Stimulated activated CD8-positive, alpha-beta memory T cell treated with anti-CD3 and anti-CD28 coated beads, Interleukin-4, amount 100 ng/mL, for 4 hours (primary cell): ENCODE measurements at places on chromosomes 3 and 15.
A peak's percentile ranks its signal among the peaks of the same experiment; 100 is the strongest.

DNA sequence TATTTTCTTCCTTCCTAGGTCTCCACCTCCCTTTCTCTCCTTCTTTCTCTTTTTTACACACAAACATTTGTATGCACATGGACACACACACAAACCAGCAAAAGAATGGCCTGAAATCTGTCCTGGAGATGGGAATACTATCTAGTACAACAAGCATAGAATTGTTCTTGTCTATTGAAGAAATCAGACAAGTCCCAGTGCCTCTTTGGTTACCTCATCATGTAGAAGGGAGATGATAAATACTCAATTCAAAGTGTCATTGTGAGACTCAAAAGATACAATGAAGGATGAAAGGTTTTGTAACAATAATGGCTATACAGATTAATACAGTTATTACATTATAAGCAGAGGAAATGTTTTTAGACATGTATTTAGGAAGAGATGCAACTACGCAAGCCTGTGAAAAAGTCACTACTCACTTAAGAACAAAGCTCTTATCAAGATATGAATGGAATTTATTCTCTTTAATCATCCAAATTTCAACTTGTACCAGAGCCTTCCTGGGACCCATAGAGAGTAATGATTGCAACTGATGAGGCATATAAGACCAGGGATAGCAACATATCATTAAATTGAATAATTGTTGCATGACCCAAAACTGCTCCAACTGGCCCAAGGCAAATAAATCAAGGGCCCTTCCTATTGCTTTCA, 43.2 kb downstream of the P3H2 start:
- DNase-seq: no peak

GRCh38 chr3:116759316-116759715, 49.7 kb downstream of the TUSC7 start:
- no peak for DNase-seq

- DNase-seq: no peak
Measured at GRCh38 chr3:187290503-187290902, 1.0 kb downstream of the MASP1 start.

DNA sequence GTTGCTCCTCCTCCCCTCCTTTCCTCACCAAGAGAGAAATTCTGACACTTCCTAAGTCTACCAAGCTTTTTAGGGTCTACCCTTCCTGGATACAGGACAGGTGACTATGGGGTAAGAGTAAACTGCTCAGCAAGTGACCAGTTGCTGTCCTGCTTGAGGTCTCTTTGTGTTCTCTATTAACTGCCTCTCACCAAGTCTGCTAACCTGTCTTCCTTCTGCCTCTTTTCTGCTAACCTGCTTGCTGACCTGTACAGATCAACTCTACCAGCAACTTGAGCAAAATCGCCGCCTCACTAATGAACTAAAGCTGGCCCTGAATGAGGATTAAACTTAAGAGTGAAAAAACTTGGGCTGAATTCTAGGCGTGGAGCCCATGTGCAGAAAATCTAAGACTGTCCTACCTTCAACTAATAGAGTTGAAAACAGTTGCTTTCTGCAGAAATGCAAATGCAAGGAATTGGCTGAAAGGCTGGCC, 27.1 kb downstream of the TPM1 start:
- no peak for DNase-seq

DNA sequence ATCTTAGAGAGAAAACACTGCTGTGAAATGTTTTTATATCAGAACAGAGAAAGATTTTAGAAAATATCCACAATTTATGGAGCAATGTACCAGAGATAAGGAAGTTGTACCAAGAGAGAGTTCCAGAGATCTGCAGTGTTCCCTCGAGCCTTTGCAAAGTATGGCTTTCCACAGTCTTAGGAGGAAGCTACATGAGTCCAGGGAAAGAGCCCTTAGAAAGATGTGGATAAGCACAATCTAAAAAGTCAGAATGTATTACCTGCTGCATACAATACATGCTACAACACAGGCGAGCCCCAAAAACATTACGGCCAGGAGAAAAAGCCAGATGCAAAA, 56.4 kb downstream of the ZNF860 start:
- no peak for DNase-seq

GRCh38 chr15:31585240-31585639, 258.6 kb downstream of the KLF13 start:
- DNase-seq: no peak

DNA sequence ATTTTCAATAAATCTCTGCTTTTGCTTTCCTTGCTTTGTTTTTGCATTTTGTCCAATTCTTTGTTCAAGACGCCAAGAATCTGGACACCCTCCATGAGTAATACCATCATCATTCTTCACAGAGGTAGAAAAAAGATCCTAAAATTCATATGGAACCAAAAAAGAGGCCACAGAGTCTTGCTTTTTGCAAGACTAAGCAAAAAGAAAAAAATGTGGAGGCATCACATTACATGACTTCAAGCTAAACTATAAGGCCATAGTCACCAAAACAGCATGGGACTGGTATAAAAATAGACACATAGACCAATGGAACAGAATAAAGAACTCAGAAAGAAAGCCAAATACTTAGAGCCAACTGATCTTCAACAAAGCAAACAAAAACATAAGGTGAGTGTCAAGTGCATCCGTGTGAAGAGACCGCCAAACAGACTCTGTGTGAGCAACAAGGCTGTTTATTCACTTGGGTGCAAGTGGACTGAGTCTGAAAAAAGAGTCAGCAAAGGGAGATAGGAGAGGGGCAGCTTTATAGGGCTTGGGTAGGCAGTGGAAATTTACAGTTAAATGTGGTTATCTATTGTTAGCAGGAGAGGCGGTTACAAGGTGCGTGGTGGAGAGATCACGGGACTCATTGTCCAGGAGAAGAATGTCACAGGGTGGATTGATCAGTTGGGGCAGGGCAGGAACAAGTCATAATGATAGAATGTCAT, 10.9 kb downstream of the STRIT1 start:
- no peak for DNase-seq

DNA sequence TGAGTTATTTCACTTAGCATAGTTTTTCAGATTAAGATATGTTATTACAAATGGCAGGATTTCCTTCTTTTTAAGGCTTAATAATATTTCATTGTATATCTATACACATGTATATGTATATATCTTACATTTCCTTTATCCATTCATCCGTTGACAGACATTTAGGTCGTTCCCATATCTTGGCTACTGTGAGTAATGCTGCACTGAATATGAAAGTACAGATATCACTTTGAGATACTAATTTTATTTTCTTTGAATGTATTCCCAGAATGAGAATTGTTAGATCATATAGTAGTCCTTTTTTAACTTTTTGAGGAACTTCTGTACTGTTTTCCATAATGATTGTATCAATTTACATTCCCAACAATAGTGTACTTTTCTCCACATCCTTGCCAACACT, 270.4 kb downstream of the NAALADL2 start:
- no peak for DNase-seq

DNA sequence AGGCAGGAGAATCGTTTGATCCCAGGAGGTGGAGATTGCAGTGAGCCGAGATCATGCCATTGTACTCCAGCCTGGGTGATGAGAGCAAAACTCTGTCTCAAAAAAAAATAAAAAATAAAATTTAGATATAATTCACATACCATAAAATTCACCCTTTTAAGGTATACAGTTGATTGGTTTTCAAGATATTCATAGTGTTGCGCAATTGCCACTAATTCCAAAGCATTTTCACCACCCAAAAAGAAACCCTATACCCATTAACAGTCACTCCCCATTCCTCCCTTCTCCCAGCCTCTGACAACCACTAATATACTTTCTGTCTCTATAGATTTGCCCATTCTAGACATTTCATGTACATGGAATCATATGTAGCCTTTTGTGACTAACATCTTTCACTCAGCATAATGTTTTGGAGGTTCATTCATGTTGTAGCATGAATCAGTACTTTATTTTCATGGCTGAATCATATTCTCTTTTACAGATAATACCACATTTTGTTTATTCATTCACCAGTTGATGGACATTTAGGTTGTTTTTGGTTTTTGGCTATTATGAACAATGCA, 116.7 kb downstream of the RASA2 start:
- DNase-seq: no peak

DNA sequence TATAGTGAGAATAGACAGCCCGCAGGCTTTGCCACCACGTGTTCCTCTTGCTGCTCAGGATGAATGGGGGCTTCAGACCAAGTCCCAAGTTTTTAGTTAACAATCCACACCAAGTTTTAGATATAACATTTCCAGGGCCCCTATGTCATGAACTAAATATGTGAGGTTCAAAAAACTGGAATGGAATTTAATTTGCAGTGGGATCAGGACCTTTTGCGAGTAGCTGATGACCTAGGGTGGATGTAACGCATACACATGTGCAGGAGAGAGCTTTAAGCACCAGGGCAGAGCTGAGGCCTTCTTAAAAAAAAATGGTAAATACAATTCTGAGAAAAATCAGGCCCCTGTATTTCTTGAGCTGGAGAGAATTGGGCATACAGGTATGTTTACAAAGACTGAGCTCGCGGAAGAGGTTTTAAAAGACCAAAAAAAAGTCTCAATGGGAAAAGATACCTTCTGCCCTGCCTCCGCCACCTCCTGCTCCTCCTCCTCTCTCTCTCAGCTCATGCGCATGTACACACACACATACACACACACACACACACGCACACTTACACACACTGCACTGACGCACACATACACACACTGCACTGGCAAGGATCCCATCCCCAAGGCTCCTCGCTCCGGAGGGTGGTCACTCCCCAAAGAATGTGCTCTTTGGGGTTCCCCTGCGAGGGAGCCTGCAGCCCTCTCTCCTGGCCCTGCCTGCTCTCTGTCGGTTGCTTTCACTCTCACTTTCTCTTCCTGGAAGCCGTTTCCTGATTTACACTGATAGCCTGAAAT, 48.2 kb upstream of the IGF1R start:
- DNase-seq: peak; percentile 7

DNA sequence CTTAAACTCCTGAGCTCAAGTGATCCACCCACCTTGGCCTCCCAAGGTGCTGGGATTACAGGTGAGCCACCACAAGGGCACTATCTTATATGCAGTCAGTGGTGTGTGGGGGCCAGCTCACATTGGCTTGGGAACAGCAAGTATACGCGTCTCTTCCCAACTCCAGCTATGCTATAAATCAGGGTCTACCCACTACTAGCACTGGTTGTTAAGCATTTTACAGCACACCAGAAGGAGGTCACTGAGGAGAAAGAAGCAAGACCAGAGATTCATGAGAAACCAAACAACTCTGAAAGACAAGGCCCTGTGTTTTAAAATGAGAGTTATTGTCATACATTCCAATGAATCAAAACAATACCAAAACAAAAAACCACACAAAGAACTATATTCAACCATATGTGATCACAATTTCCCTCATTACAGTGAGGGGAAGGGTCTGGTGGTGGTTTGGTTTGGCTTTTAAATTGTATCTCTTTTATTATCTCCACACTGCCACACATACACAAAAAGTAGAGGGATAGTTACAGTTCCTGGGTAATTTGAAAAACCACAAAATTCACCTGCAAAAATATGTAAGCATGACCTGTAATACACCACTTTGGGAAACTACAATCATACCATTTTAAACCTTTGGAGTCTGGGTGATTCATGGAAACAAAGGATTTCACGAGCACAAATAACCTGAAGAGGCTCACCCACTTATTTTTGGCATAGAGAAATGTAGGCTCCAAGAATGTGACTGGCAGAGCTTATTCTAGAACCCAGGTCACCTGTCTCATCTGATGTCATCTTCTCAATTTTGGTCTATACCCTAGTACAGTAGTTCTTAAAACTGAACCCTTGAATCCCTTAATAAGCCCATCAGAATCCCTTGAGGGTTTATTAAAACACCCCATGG, 5.2 kb downstream of the MAGI1 start:
- no peak for DNase-seq

GRCh38 chr3:21665444-21666100, 85.4 kb downstream of the ZNF385D start:
- DNase-seq: no peak

DNA sequence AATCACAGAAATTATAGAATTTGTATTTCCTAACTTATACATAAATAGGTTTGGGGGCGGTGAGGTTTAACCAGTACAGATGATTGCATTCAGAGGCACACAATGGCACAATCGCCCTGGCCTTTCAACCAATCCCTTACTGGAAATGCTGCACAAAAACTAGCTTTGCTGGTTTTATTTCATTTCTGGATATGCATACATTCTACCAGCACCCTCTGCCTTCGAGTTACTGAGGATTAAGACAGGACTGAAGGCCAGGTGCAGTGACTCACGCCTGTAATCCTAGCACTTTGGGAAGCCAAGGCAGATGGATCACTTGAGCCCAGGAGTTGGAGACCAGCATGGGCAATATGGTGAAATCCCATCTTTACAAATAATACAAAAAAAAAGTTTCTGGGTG, 336.1 kb downstream of the ARRDC4 start:
- DNase-seq: no peak

DNA sequence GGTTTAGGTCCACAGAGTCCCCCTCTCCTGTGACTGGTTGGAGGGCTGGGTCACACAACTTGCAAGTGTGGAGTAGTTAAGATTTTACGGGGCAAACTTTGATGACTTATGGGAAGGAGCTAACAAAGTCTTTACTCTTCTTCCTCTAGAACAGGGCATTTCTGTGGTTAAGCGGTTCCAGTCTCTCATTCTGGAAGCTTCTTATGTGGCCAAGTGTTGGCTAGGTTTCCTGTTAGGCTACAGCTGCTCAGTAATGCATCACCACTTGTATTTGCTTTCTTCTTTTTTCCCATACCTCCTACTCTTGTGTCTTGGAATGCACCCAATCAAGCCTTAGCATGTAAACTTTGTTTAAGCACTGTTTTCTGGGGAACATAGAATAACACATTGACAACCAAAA, 100.6 kb upstream of the PLAAT1 start:
- no peak for DNase-seq

GRCh38 chr3:23264413-23264812, 61.3 kb downstream of the UBE2E2 start:
- no peak for DNase-seq

- no peak for DNase-seq
Measured at GRCh38 chr15:72339777-72340177, 19.8 kb upstream of the CELF6 start.

DNA sequence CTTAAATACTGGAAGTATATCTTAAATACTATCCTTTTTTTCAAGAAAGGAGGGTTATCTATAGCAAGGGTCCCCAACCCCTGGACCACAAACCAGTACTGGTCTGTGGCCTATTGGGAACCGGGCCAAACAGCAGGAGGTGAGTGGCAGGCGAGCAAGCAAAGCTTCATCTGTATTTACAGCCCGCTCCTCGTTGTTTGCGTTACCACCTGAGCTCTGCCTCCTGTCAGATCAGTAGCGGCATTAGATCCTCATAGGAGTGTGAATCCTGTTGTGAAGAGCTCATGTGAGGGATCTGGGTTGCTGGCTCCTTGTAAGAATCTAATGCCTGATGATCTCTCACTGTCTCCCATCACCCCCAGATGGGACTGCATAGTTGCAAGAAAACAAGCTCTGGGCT, 26.1 kb downstream of the SUMF1 start:
- no peak for DNase-seq
